Renal cortical epithelial cell (primary cell): ENCODE measurements at places on chromosomes 3 and 15. TPM values are rescaled to one million over a fixed set of nuclear protein-coding genes. Genes with fewer than 3 reads are reported as not detected.

- DNase-seq: no peak
Observed at GRCh38 chr3:2839876-2840275, 270.3 kb downstream of the IL5RA start.

DNA sequence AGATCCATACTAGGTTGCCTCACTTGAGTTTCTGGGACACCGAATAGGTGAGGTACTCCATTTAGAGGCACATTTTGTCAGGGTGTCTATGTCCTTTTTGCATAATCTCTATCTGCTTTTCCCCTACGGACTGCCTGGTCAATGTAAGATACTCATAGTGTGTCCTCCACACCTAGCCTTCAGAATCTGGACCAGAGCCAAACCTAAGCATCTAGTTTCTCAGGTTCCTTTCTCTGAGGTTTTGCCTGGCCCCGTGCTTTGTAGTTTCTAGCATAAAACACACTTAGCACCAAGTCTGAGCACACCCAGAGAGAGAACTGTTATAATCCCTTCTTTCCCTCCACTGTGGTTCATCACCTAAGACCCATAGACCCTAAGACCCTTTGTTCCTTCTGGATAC lies 105.9 kb upstream of the MLF1 start:
- no peak for DNase-seq

GRCh38 chr3:153555919-153556318 lies 393.9 kb downstream of the RAP2B start:
- DNase-seq: no peak

- no peak for DNase-seq
Observed at GRCh38 chr3:12299026-12299425, 10.2 kb downstream of the PPARG start.

DNA sequence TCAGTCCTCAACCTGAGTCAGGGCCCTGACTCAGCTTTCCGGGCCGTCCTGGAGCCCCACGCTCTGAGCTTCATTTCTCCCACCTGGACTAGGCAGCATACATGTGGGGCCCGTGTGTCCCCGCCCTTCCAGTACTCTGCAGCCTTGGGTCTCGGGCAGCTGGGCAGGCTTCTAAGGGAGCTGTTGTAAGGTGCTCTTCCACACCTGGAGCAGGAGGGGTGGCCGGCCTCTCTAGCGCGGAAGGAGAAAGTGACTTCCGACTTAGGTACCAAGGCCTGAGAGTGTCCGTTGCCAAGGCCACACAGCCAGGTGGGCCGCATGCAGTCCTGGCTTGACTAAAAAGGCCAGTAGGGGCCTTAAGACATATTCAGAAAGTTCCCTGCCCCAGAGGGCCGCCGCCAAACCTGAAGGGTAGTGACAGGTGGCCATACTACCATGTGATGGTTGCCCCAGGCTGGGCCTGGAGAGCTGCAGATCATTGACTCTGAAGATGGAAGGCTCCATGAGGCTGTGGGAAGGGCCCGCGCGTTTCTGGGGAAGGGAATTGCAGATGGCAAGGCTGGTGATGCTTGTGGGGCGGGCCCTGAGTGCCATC lies 9.4 kb upstream of the SEMA3B start:
- DNase-seq: no peak

GRCh38 chr3:109480014-109480413 lies 142.7 kb upstream of the DPPA4 start:
- DNase-seq: no peak

DLG1 gene
- total RNA-seq: 153 and 197 TPM in 2 replicates

EMC7 gene
- 23.8 and 66.6 TPM in 2 replicates for total RNA-seq
